Stimulated activated CD8-positive, alpha-beta memory T cell treated with anti-CD3 and anti-CD28 coated beads, Interleukin-7, amount 100 ng/mL, for 4 hours (primary cell): ENCODE measurements at places on chromosomes 2 and 18.

DNA sequence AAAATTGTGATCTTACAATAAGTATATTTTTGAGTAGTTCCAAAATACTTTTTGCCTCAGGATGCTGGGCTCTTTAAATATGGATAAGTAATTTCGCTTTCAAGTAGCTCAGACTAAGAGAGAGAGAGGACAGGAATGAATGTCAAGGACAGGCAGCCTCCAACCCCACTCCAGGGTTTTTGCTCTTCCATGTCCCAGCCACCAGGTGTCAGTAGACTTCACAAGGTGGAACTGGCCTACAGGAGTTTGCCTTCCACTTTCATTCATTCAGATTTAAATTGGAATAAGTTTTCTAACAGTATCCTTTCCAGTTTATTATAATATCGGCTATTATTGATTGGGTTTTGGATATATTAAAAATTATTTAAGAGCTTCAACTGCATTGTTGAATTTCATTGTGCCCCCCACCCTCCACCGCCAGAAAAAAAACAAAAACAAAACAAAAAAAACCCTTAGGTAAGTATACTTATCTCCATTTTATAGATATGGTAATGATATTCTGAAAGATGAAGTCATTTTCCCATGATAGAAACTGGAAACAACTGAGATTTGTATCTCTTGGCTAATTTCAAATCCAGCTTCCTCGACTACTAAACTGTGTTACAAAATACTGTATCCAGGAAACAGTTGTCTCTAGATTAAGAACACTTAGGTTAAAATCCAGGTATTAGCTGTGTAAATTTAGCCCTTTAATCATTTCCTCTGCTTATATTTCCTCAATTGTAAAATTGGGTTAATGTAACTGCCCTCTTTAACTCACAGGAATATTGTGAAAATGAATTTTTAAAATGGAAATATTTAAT, 793.1 kb downstream of the ERBB4 start:
- no peak for DNase-seq

- no peak for DNase-seq
Observed at GRCh38 chr2:210713122-210713521, 156.7 kb downstream of the CPS1 start.

DNA sequence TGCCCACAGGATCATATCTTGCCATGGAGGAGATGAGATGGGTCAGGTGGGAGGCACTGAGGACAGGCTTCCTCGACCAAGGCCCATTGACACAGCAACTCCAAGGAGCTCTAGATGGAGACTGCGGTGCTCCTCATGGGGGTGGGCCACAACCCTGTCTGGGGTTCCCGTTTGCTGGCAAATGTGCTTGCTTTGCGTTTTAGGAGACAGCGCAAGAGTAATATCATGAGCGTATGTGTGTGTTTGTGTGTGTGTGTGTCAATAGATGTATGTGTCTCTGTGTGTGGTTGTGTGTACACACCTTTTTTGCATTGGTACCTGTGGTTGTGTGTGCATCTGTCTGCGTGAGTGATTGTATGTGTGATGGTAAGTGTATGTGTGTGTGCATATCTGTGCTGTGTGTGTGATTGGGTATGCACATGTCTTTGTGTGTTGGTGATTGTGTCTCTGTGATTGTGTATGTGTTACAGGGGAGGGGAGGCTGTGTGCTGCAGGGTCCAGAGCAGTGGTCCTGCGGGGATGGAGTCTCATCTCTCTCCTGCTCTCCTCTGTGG, 4.4 kb downstream of the FBLN7 start:
- DNase-seq, result no peak

GRCh38 chr2:3151153-3151918, 226.3 kb downstream of the EIPR1 start:
- no peak for DNase-seq

DNA sequence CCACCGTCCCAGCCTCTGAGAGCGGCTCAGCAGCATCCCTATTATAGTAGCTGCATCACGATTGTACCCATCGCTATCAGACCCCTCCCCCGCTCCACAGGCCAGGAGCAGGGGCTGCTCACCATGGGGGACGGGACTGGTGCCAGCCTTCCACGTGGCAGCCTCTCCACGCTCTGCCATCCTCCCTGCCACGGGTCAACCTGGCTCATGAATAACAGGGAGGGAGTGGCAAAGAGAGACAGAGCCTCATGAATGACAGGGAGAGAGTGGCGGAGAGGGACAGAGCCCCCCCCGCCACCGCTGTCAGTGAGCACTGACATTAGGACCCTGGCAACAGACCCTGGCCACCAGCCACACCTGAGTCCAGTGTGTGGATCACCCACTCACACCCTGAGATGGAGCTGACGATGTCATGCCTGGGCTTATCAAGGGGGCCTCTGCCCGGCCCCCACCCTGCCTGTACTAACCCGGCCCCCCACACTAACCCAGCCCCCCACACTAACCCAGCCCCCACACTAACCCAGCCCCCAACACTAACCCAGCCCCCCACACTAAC, 16.9 kb downstream of the CROCC2 start:
- no peak for DNase-seq

DNA sequence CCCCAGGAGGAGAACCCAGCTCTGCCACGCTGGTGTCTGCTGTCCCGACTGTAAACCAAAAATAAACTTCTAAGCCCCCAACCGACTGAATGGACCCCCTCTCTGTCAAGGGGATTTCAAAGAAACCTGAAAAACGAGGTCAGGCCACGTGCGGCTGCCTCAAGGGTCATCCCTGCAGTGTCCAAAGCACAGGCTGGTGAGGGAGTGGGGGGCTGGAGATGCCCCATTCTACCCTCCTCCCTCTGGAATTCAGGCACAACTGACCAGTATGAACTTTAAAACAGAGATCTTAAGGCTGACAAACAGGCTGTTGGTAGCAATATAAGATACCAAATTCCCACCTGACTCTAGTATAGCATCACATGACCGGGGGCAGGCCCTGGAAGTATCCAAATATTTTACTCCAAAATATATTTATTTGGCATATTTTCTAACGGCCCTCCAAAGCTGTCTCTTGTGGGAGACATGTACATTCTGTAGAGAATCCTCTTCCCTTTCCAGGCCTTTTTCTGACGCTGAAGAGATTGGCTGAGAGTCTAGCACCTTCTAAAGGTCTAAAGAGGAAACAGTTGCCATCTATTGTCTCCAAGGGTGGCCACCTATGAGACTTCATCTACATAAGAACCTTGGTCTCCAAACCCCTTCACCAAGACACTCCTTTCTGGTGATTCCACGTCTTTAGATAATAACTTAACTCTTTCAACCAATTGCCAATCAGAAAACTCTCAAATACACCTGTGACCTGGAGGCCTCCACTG, 40.4 kb upstream of the CTDP1 start:
- DNase-seq, result no peak

GRCh38 chr2:143219266-143219665, 90.0 kb downstream of the ARHGAP15 start:
- no peak for DNase-seq

DNA sequence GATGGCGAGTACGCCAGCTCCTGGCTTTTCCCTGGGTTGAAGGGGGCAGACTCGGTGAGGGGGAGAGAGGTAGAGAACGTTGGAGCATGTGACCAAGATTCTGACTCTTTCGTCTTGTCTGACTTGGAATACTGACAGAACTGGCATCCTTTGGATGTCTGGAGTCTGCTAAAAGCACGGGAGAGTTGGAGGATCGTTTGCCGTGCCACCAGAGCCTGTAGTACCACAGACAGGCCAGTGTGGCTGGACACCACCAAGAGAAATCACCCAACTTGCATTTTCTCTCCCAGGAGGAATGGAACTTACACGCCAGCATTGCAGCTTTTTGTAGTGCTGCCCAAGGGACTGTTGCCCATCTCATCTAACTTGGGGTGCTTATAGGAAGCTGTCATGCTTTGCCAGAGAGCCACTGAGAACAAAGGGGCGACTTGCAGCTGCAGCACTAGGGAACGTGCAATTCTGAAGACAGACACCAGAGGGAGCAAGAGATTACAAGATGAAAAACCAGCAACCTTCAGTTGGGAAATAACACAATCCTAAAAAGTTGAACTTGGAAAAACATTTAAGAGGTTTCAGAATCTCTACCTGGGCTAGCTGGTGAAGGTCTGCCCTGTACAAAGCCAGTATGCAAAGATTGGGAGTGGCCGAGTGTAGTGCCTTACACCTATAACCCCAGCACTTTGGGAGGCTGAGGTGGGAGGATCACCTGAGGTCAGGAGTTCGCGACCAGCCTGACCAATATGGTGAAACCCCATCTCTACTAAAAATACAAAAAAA, 24.1 kb downstream of the PSMG2 start:
- DNase-seq, result peak; percentile 4

DNA sequence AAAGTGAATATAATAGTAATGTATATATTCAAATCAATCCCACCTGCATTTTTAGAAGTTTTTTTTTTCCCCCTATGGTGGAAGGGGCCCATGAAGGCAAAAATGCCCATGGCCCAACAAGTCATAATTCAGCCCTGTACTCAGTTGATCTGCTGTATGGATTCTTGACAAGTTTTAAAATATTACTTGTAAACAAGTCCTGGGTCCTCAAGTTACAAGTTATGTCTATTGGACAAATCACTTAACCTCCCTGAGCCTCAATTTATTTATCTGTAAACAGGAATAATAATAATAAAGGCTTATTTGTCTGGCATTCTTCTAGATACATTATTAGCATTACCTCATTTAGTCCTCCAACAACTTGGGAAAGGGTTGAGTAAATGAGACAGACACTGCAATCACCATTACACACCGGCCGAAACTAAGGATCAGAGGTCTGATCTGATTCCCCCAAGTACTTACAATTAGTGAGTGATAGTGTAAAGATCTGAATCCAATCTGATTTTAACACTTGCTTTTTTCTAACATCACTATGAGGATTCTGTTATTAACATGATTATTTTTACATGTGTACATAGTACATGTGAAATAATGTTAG, 66.1 kb downstream of the PDE1A start:
- no peak for DNase-seq
